CD8-positive, alpha-beta memory T cell (primary cell): ENCODE measurements at places on chromosomes 2 and 18. TPM values are rescaled to one million over a fixed set of nuclear protein-coding genes. Genes with fewer than 3 reads are reported as not detected.

The AQP12B gene
- total RNA-seq: not detected

The IL36A gene
- total RNA-seq: not detected

The FSIP2 gene
- total RNA-seq: not detected

The ST8SIA5 gene
- total RNA-seq: not detected

The DCTN1 gene
- 113 TPM for total RNA-seq

The STEAP3 gene
- total RNA-seq: 0.22 TPM

The TIGD1 gene
- 6.5 TPM for total RNA-seq

The SPDYA gene
- total RNA-seq: 0.83 TPM

The MPV17 gene
- total RNA-seq: 85.9 TPM

The HEATR5B gene
- total RNA-seq: 18.2 TPM

The TMEM214 gene
- 71.7 TPM for total RNA-seq

The RRM2 gene
- 427 TPM for total RNA-seq

The EPB41L3 gene
- total RNA-seq: 1.8 TPM

The ATIC gene
- total RNA-seq: 315 TPM

The CD207 gene
- not detected for total RNA-seq

The PDE11A gene
- total RNA-seq: not detected

The HAAO gene
- total RNA-seq: 0.27 TPM

The CCDC74B gene
- 0.84 TPM for total RNA-seq

The MROH2A gene
- not detected for total RNA-seq

The ATRAID gene
- total RNA-seq: 101 TPM

The PLA2R1 gene
- total RNA-seq: not detected

The MEP1B gene
- total RNA-seq: not detected

The CNGA3 gene
- not detected for total RNA-seq

The KCNJ13 gene
- total RNA-seq: not detected

The ASAP2 gene
- total RNA-seq: 0.38 TPM

The FASTKD1 gene
- 53.8 TPM for total RNA-seq

The DYNAP gene
- total RNA-seq: not detected

The BOLL gene
- not detected for total RNA-seq

The ZNF385B gene
- not detected for total RNA-seq
